Anterior cingulate cortex (tissue), 58 donors: ENCODE measurements at places on chromosomes 5 and 9.

DNA sequence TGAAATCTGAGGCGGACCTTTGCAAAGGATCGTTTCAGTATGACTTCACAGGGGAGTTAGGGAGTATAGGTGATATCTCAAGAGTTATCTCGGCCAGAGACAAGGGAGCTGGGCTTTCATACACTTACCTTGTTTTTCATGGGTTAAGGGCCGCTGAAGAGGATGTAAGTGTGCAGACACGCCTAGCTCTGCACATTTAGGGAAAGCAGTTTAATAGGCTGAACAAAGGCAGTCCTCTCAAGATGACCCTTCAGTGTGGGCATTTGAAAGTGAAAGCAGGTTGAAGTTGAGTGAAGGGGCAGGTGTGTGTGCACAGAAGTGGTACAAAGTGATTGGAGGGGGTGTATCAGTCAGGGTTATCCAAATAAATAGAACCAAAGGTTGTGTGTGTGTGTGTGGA, 33.1 kb upstream of the PRXL2C start:
- no peak for DNase-seq

DNA sequence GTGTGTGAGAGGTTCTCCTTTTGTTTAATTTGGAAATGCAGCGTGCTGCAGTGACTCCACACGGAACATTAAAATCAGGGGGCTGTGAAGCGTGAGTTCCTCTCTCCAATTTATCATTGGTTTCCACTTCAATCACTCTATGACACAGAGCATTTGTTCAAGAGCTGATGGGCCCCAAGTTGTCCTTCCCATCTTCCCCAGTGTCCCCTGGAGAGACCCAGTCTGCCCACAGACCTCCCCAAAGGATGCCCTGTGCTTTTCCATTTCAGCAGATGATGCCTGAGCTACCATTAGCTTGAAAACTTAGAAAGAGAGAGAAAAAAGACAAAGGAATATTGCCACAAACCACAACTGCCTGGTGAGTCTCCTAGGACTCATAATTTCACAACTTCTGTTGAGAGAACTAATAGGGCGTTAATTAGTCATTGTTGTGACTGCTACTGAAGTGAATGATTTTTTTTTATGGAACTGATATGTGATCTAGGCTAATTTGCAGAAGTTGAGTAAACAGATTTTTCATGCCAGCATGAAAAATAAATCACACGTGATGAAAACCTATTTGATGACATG, 772.7 kb downstream of the SEMA5A start:
- no peak for DNase-seq

- no peak for DNase-seq
Measured at GRCh38 chr5:8633696-8634095, 764.7 kb downstream of the MTRR start.

DNA sequence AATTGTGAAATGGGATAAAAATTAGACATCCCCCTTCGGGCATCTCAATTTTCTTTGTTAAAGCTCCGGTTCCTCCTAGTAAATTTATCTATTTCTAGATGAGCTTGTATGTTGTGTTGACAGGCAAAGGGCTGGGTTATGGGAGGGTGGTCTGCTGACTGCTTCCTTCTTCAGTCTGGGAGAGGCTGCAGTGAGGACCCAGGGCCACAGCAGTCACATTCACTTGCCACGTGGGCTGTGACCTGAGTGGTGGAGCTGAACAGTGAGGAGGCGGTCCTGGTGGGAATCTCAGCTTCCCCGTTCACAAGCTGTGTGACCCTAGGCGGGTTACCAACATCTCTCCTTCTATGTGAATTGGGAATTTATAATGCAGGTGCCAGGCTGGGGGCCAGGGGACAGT, 57.5 kb upstream of the RXRA start:
- no peak for DNase-seq

DNA sequence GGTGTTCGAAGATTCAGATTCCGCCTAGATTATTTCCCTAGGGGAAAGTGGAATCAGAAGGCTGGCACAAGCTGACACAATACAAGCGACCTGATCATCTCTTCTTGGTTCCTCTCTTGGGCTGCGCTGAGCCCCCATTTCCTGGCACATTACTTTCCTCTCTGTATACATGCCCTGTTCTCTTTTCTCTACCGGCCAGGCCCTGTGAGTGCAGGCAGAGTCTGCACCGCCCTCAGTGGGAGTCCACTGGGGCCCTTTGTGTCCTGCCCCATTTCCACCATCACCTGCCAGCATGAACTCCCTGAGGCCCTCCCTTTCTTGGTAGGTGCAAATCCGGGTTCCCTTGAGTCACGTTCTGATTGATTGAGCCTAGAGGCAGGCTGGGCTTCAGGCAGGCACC, 287.9 kb downstream of the MSX2 start:
- DNase-seq, result no peak

DNA sequence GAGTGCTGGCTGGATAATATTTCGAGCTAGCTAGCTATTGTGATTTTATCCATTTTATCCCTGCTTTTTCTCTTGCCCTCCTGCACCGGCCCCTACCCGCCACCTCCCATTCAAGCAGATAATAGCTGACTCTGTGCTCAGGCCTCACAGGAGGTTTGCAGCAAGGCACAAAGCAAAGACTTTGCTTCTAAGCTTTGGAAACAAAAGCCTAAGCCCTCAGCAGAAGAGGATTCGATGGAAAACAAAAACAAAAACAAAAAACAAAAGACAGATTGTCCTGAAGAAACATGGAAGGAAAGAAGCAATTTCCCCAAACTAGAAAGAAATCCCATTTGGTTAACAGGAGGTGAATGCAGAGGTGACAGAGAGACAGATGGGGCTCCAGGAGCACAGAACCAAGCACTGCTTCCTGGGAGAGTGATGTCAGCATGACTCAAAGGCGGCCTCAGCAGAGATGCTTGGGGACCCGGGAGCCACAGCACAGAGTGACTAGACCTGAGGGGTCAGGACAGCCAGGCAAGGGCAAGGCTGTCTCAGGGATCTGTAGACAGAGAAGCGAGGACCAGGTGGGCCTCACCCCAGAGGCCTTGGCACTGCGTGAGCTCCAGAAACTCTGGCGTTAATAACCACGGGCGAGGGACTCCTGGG, 28.4 kb downstream of the MTX3 start:
- no peak for DNase-seq

GRCh38 chr5:102596951-102597350, 98.2 kb upstream of the SLCO6A1 start:
- DNase-seq, result no peak

DNA sequence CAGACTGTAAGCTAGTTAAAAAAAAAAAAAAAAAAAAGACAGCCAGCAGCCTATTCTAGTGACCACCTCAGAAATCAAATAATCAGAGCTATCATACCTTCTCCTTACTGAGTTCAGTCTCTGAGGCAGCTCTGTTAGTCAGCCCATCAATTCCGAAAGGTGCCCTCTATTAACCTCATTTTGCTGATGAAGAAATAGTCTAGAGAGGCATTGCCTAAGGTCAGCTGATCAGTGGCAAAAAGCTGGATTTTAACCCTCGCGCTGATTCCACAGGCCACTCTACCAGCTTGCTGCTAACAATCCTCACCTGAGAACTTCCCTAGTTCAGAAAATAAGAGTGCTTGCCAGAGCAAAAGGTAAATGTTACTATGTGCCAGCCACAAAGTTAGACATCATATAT, 172.0 kb downstream of the DENND1A start:
- no peak for DNase-seq

GRCh38 chr5:174172152-174172551, 126.6 kb downstream of the NSG2 start:
- DNase-seq, result peak; percentile 18

- DNase-seq, result no peak
Measured at GRCh38 chr9:72262063-72262462, 102.9 kb downstream of the ZFAND5 start.

GRCh38 chr5:120405923-120406322, 58.2 kb upstream of the PRR16 start:
- DNase-seq, result no peak

DNA sequence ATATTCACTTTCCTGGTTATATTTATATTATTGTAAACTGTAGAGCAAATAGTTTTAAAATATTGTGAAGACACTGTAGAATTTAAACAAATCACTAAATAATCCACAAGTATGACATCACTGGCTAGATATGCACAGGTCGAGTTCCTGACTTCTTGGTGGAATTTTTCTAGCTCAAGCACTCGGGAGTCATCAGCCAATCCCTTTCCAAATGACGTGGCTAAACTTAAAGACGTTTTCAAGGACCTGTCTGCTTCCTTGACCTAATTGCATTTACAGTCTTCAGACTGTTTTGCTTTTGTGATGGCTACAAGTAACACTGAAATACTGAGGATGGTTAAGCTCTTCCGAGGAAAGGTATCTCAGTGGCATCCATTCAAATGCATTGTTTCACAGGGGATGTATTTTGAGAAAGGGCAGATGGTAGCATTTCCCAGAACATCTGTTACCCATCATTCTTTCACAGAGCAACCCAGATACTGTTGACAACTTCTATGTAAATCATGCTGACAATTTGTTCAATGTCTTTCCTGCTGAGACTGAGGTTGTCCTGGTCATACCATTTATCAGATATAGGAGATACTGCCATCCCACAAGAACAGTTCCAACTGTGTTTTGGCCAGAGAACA, 262.8 kb downstream of the CDH10 start:
- no peak for DNase-seq

DNA sequence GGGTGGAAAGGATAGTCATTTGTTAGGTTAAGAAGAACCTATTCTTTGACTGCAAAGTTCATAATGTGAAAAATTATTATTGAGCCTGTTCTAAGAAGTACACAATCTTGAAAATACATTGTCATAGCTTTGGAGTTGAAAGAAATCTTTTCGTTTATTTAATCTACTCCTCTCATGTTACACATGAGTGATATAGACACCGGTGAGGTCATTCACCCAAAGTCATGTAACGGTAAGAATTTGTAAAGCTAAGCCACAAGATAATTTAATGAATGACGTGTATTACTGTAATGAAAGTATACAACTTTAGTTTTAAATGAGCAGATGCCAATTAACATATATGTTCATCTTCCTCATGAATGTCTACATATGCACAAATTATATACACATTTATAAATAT, 284.1 kb upstream of the PDE4D start:
- DNase-seq, result no peak

DNA sequence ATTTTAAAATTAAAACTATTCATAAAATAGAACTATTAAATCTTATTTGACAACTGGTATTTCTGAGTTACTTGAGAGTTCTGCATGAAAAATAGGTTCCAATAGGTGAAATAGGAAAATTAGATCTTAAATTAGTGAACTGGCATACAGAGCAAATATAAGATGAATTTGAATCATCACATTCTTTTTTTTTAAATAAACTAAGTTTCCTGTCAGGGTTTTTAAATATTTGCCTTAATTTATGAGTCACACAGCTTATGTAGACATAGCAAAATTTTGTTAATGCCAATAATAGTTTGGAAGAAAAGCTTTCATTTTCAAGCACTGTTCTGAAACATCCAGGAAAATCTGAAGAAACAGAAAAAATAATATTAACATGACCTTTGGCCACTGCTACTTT, 311.7 kb upstream of the HAPLN1 start:
- DNase-seq, result no peak

GRCh38 chr9:113399646-113400200, 1.4 kb downstream of the ALAD start:
- no peak for DNase-seq

DNA sequence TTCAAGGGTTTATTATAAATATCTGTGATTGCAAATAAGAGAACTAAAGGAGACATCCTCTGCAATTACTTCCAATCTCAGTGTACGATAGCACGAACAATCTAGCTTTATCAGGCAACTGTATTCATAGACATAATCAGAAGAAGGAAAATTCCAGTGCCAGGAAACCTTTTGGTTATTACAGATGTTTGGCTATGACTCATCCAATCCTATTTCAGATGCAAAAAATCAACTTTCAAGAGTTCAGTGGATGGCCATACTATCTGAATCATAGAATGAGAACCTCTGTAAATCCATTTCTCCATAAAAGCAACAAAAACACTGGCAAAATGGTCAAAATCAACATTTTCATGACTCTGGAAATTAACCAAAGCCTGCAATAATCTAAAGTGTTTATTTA, 37.9 kb downstream of the GAS1 start:
- no peak for DNase-seq

- no peak for DNase-seq
Measured at GRCh38 chr5:57989378-57989777, 470.5 kb downstream of the PLK2 start.

DNA sequence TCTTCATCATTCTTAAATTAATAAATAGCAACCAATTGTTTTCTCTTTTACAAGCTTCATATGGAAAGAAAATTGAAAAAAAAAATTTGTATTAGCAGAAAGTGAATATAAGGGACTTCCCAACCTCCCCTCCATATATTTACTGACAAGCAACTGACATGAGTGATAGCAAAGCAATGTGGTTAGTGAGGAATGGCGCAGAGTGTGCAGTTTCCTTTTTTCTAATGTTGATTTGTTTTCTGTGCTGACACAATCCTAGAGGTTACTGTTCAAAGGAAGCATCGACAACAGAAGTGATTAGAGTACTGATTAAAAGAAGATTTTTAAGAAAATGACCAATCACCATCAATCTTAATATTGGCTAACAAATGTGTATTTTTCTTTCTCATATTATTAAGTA, 1.7 kb upstream of the PTGER4 start:
- DNase-seq, result no peak

- peak; percentile 37 for DNase-seq
Measured at GRCh38 chr5:24644761-24645160, at the start of gene CDH10. TSS of gene CDH10 (minus strand) at chr5:24644978. CDS start at chr5:24593490, 51,488 bp downstream.

- no peak for DNase-seq
Measured at GRCh38 chr5:154236536-154237375, 46.2 kb downstream of the GALNT10 start.

GRCh38 chr5:58258984-58259684, 200.8 kb downstream of the PLK2 start:
- no peak for DNase-seq

DNA sequence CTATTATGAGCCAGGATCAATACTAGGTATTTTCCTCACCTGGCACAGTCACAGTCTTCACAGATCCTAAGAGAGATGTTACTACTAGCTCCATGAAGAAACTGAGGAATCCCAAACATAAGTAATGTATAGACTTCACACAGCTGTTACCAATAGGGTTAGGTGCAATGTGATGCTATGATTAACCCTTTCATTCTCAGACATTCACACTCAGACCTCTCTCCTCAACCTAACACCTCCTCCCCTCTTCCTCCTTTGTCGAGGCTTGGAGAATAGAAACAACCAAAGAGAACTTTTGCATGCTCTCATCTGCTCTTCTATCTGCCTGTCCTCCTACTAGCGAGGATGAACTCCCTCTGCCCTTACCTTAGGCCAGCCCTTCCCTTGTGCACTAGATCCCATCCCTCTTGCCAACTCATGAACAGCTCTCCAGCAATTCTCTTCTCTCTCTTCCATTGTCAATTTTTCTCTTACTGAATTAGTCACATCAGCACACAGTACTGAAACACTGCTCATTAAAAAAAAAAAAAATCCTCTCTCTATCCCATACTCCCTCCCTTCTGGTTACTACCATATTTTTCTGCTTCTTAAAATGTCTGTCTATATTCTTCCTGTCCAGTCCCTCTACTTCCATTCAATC, 47.7 kb downstream of the MAPKAP1 start:
- no peak for DNase-seq
